ENCODE measurements at places on chromosomes 3 and 15. TPM values are rescaled to one million over a fixed set of nuclear protein-coding genes. Genes with fewer than 3 reads are reported as not detected.
A peak's percentile ranks its signal among the peaks of the same experiment; 100 is the strongest.

DNA sequence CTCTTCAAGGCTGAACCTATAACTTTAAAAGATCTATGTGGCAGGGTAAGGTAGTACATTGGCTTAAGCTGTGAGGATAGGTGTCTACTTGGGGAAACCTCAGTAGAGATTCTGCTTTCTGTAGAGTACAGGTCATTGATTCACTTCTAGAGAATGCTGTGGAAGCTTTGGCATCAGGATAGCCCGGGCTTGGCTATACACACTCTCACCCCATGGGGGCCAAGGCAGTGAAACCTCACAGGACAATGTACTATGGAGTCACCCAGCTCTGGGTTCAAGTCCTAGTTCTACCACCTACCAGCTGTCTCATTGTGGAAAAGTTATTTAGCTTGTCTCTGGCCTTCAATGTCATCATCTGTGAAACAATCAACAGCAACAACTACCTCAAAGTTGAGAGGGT lies 9.0 kb downstream of the MTFMT start:
- H3K27ac ChIP-seq = no peak overlapping the region
- peaks cover 25% of the 10 kb centered on the region for H3K36me3 ChIP-seq
- no peak for DNase-seq

DHX30 gene
- 66.1 TPM for total RNA-seq

TRH gene
- 0.15 TPM for total RNA-seq

DNA sequence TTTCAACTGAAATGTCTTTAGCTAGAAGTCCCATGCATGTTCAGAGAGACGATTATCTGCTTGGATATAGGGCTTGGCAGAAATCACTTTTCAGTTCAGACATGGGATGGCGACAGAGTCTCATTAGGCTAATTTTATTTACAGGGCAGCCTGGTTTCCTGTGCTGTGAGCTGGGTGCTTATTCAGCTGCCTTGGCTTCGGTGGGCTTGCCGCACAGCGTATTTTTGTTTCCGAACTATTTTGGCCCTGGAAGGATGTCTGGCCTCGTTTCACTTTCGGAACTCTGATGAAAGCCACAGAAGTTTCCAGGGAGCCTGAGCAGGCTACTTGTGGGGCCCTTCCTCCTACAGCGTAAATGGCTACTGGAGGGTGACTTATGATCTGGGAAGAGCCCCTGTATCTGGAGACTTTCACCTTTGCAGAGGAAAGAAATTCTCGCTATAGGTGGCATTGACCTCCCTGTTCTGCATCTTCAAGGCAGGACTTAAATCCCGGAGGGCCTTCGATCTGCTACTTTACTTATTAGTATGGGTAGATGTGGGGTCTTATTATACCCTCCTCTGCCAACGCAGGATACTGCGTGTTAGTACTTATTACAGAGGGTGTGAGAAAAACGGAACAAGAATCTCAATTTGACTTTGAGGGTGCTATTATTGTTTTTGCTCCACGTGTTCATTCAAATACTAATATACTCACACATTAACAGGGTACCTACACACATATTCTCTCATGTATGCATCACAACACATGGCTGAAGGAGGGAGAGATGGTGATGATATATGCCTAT lies 364.0 kb upstream of the RBMS3 start:
- DNase-seq = no peak
- no peaks in the 10 kb centered on the region for H3K27me3 ChIP-seq
- peak overlapping the region; percentile 62 for H3K27ac ChIP-seq
- H3K4me3 ChIP-seq = peak overlapping the region; percentile 25

DNA sequence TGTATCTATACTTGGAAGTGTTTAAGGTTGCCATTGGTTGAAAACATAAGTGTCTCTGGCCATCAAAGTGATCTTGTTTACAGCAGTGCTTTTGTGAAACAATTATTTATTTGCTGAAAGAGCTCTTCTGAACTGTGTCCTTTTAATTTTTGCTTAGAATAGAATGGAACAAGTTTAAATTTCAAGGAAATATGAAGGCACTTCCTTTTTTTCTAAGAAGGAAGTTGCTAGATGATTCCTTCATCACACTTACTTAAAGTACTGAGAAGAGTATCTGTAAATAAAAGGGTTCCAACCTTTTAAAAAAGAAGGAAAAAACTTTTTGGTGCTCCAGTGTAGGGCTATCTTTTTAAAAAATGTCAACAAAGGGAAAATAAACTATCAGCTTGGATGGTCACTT lies 19.7 kb downstream of the B3GNT5 start:
- H3K4me1 ChIP-seq = peaks cover 11% of the 10 kb centered on the region
- no peak overlapping the region for H3K4me3 ChIP-seq

DNA sequence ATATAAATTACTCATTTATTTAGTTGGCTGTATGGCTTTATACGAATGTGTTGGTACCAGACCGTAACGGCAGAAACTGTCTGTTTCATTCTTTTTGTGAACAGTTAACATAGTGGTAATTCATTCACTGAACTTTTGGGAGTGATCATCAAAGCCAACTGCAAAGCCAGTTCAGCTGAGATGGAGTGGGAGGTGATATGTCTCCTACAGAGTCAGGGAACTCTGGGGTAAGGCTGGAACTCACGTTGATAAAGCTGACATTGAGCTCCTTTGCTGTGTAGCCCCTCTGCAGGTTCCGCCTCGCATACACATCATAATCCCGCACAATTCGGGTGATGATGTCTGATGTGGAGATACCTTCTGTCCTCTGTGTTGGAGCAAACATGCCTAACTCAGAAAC lies 25.4 kb downstream of the SLC51A start:
- no peaks in the 10 kb centered on the region for H3K27me3 ChIP-seq
- H3K4me3 ChIP-seq = no peak overlapping the region
- peaks cover 50% of the 10 kb centered on the region for H3K36me3 ChIP-seq
- H3K27ac ChIP-seq = no peak overlapping the region

UCN2 gene
- not detected for total RNA-seq

- no peak overlapping the region for H3K27ac ChIP-seq
- no peak for DNase-seq
- no peaks in the 10 kb centered on the region for H3K27me3 ChIP-seq
- peaks cover 40% of the 10 kb centered on the region for H3K36me3 ChIP-seq
Observed at GRCh38 chr15:43376017-43376705, 5.3 kb downstream of the TUBGCP4 start.

- DNase-seq = no peak
- no peaks in the 10 kb centered on the region for H3K36me3 ChIP-seq
- peaks cover 33% of the 10 kb centered on the region for H3K4me1 ChIP-seq
- H3K27me3 ChIP-seq = no peaks in the 10 kb centered on the region
- peak overlapping the region; percentile 82 for H3K27ac ChIP-seq
Observed at GRCh38 chr3:141797819-141798447, 34.7 kb downstream of the GRK7 start.

PLEKHO2 gene
- total RNA-seq = 21.9 TPM

SHC4 gene
- 0.20 TPM for total RNA-seq

GRCh38 chr3:116247605-116248004 lies 197.7 kb downstream of the LSAMP start:
- DNase-seq = no peak
- no peaks in the 10 kb centered on the region for H3K27me3 ChIP-seq
- H3K4me3 ChIP-seq = no peak overlapping the region
- no peaks in the 10 kb centered on the region for H3K4me1 ChIP-seq
- no peak overlapping the region for H3K27ac ChIP-seq

- no peak overlapping the region for H3K27ac ChIP-seq
- no peak for DNase-seq
- no peaks in the 10 kb centered on the region for H3K4me1 ChIP-seq
- H3K36me3 ChIP-seq = no peaks in the 10 kb centered on the region
Observed at GRCh38 chr3:29890801-29891200, 609.9 kb downstream of the RBMS3 start.

NRROS gene
- 6.5 TPM for total RNA-seq
